HCT116 (cell line): ENCODE measurements at places on chromosomes 13 and 19.

- DNase-seq, result no peak
Measured at GRCh38 chr19:1575323-1576241, 7.5 kb upstream of the MEX3D start.

- DNase-seq, result no peak
Measured at GRCh38 chr19:33302974-33303790, 848 bp upstream of the CEBPA start.

GRCh38 chr13:80862456-80862855 is 521.5 kb upstream of the SPRY2 start:
- no peak for DNase-seq

- DNase-seq, result no peak
Measured at GRCh38 chr13:111899714-111900389, 167.1 kb upstream of the SOX1 start.
